ENCODE measurements at places on chromosomes 12 and 14. TPM values are rescaled to one million over a fixed set of nuclear protein-coding genes. Genes with fewer than 3 reads are reported as not detected.

- H3K36me3 ChIP-seq = no peaks in the 10 kb centered on the region
- no peak for DNase-seq
- no peak overlapping the region for H3K4me3 ChIP-seq
- no peak overlapping the region for H3K27ac ChIP-seq
- H3K4me1 ChIP-seq = no peaks in the 10 kb centered on the region
- H3K27me3 ChIP-seq = peaks cover 5% of the 10 kb centered on the region
Observed at GRCh38 chr14:69493791-69494190, 9.3 kb downstream of the PLEKHD1 start.

DNA sequence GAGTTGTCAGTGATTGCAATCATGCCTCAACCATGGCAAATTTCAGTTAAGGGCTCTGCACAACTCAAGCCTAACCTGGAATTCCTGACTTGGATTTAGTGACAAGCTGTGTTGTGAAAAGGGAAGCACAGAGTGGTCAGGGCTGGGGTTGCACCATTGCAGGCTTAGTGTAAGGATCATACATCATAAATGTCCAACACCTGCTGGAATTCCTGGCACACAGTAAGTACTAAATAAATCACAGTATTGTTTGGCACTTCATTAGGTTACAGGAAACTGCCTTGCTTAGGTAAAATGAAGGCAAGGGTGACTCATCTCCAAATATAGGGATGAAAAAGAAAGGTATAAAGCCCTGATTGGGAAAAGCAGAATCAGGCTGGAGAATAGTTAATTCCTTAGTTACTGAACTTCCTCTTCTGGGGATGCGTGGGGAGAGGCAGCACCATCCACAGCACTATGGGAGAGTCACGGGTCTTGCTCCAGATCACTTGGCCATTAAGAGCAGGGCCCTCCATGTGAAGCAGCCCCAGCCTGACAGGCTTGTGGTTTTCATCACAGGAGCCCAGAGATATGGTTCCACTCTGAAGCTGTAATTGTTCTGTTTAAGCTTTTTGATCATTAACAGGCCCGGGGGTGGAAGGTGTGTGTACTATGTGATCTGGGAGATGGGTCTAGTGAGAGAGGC lies 39.7 kb downstream of the SLC8A3 start:
- no peaks in the 10 kb centered on the region for H3K27me3 ChIP-seq
- H3K4me3 ChIP-seq = no peak overlapping the region
- no peaks in the 10 kb centered on the region for H3K36me3 ChIP-seq

DNA sequence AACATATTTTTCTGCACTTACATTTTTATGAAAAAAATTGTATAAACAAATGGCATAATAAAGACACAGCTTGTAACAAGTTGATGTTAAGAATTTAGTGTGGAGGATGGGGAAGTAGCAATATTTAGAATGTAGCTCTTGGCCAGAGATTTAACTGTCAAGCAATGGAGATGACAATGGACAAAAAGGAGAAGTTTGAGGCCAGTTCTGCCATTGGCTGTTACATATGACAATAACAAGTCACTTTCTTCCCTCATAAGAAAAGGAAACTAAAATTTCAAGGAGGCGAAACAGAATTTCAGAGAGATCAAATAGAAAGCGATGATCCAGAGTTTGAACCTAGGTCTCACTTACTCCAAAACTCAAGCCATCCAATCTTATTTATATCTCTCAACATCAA lies 122.8 kb upstream of the CCDC175 start:
- H3K27me3 ChIP-seq = no peaks in the 10 kb centered on the region
- DNase-seq = no peak
- no peak overlapping the region for H3K4me3 ChIP-seq
- H3K27ac ChIP-seq = no peak overlapping the region
- no peaks in the 10 kb centered on the region for H3K36me3 ChIP-seq

GRCh38 chr12:34607520-34608195 lies 585.4 kb downstream of the ALG10 start:
- H3K4me3 ChIP-seq = no peak overlapping the region
- no peaks in the 10 kb centered on the region for H3K36me3 ChIP-seq
- no peak overlapping the region for H3K27ac ChIP-seq
- no peaks in the 10 kb centered on the region for H3K4me1 ChIP-seq
- no peak for DNase-seq

The SERPINA9 gene
- total RNA-seq = not detected

DNA sequence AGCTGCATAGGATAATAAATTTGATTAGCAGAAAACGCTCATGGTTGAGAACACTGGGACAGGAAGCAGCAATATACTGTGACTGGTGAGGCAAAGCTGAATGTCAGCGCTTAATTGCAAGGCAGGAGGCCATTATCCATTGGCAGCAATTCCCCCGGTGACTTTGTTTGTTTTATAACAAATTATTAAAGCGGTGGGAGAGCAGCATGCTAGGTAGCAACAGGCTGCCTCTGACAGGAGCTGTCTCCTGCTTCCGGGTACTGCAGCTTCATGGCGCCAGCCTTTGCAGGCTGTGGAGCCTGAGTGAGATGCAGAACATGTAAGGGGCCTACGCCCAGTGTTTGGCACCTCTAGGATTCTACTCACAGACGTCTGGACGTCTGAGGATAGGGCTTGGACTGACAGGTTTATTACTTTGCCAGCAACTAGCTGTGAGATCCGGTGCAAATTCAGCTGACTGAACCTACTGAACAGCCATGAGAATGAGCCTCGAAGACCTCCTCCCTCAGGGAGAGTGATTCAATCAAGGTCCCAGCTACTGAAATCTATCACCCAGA lies 82.1 kb upstream of the SSTR1 start:
- H3K4me1 ChIP-seq = no peaks in the 10 kb centered on the region
- peak; percentile 4 for DNase-seq
- no peak overlapping the region for H3K4me3 ChIP-seq

DNA sequence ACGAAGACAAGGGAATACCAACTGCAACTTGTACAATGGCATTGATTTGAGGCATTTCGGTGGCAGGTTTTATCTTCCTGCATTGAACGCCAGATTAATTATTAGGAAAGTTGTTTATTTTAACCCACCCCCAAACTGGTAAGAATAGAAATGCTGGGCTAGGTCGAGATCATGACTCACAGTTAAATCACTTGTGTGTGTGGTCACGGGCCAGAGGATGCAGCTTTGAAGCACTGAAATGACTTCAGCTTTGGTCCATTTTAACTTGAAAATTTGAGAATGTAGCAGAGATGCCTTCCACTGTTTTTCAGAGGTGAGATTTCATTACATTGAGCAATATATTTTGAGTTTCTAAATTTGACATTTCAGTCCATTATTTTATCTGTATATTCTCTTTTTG lies 23.6 kb upstream of the KCNH3 start:
- no peak overlapping the region for H3K4me3 ChIP-seq
- no peaks in the 10 kb centered on the region for H3K27me3 ChIP-seq
- peak overlapping the region; percentile 62 for H3K27ac ChIP-seq
- H3K36me3 ChIP-seq = peaks cover 3% of the 10 kb centered on the region

The PEBP1 gene
- total RNA-seq = 185 TPM

The LEMD3 gene
- 24.2 TPM for total RNA-seq

The AKAP6 gene
- total RNA-seq = 0.88 TPM

The PPP2R3C gene
- total RNA-seq = 46.0 TPM

DNA sequence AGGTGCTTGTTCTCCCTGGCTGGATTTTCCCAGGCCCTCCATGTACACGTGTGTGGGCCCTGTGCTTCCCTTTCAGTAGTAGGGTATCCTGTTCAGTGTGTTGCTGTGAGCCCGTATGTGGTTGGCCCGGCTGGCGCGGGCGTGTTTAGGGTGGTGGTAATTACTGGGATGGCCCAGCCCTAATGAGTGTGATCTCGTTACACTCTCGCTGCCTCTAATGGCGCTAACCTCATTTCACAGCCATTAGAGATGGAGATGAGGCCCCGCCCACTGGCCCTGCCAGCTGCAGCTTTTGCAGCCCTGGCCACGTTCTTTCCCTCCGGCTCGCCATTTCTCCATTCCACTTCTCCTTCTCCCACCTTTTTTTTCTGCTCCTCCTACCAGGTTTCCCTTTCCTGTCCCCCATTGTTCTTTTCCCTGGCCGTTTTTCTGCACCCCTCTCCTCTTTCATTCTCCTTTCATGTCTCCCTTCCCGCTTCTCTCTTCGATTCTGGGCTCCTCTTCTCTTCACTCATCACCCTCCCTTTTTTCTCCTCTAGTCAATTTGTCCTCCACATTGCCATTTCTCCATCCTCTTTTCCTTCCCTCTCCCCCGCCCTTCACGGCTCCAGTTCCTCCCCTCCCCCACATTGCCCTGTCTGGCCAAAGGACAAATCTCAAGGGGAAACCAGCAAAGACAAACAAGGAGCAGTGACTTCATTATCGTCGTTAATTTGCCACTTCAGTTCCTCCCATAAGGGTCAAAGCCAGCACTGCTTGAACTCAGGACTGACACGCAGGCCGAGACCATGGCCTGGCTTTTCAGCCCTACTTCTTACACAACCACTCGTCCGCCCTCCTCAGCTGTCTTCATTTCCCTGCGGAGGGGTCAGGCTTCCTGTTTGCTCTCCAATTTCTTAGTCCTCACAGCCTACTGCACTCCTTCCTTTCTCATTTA lies 6.8 kb downstream of the ZFHX2 start:
- no peak overlapping the region for H3K27ac ChIP-seq
- no peaks in the 10 kb centered on the region for H3K4me1 ChIP-seq
- H3K4me3 ChIP-seq = no peak overlapping the region
- peaks cover 21% of the 10 kb centered on the region for H3K27me3 ChIP-seq
- no peaks in the 10 kb centered on the region for H3K36me3 ChIP-seq

DNA sequence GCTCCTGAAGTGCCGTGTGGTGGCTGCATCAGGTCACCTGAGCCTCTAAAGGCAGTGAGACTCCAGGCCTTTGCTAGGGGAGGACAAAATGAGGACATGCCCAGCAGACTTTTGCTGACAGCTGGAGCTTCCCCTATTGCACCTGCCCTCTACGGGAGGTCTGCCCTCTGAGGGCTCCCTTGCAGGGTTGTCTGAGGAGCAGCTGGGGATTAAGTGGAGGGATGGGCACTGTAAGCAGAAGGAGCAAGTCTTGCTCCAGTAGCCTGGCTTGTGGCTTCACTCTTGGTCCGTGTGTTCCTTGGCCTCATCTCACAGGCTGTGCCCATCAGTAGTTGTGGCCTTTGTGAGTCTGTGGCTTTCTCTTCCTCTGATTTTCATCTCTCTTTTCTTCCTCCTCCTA lies 66.9 kb upstream of the NRXN3 start:
- no peaks in the 10 kb centered on the region for H3K27me3 ChIP-seq
- no peak overlapping the region for H3K27ac ChIP-seq
- no peaks in the 10 kb centered on the region for H3K4me1 ChIP-seq
- no peak overlapping the region for H3K4me3 ChIP-seq
- H3K36me3 ChIP-seq = no peaks in the 10 kb centered on the region

DNA sequence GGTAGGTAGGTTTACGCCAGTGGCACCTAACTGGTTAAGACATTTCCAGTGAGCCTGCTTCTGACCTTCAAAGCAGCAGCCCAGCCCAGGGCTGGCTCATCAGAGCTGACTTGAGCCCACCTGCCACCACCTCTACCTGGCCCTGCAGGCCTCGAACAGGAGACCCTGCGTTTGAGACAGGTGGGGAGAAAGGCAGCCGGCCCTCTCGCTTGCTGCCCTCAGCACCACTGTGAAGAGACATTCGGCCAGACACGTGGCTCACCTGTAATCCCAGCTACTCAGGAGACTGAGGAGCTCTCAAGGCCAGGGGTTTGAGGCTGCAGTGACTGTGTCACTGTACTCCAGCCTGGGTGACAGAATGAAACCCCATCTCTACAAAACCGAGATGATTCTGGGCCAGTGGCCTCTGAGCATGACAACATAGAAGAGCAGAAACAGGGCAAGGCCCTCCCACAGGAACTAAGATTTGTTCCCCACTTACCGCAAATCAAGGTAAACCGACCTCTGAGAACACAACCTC lies 74.2 kb downstream of the TESC start:
- H3K4me3 ChIP-seq = no peak overlapping the region
- H3K27ac ChIP-seq = no peak overlapping the region
- peaks cover 33% of the 10 kb centered on the region for H3K36me3 ChIP-seq
- H3K4me1 ChIP-seq = no peaks in the 10 kb centered on the region
- no peaks in the 10 kb centered on the region for H3K27me3 ChIP-seq

GRCh38 chr14:63174760-63175191 lies 29.5 kb upstream of the RHOJ start:
- H3K36me3 ChIP-seq = no peaks in the 10 kb centered on the region
- peak; percentile 96 for DNase-seq
- H3K27ac ChIP-seq = peak overlapping the region; percentile 72
- peaks cover 29% of the 10 kb centered on the region for H3K4me1 ChIP-seq

- H3K4me3 ChIP-seq = no peak overlapping the region
- no peaks in the 10 kb centered on the region for H3K36me3 ChIP-seq
- peaks cover 12% of the 10 kb centered on the region for H3K4me1 ChIP-seq
- DNase-seq = no peak
- H3K27me3 ChIP-seq = no peaks in the 10 kb centered on the region
Observed at GRCh38 chr12:102479939-102480338, 424 bp downstream of the IGF1 start.

GRCh38 chr12:108495054-108495453 lies 20.0 kb upstream of the FICD start:
- H3K27ac ChIP-seq = no peak overlapping the region
- DNase-seq = peak; percentile 38
- no peaks in the 10 kb centered on the region for H3K4me1 ChIP-seq
- no peak overlapping the region for H3K4me3 ChIP-seq
- H3K36me3 ChIP-seq = no peaks in the 10 kb centered on the region
- no peaks in the 10 kb centered on the region for H3K27me3 ChIP-seq

DNA sequence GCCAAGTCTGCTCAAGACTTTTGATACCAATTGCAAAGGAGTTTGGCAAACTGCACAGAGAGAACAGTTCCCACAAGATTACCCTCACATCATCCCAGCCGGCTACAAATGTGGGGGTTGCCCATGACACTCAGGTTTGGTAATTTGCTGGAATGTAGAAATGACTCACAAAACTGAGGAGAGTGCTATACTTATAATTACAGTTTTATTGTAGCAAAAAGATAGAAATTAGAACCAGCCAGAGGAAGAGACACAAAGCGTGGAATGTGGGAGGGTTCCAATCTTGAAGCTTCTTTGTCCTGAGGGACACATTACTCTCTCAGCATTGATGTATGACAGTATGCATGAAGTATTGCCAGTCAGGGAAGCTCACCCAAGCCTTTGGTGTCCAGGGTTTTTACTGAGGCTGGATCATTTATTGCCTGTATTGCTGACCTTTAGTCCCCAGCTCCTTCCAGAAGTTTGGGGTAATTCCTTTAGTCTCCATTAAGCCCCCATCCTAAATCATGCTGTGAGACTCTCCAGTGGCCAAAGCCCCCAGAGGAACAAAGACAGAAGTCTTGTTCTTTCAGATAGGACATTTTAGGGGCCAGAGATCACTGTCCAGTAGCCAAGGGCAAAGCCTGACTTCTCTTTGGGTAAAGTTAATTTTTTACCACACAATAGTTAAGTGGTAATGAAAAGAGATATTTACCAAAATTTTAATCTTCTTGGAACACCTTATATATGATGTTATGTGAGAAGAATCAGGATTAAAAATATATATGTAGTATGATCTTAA lies 9.9 kb downstream of the TBK1 start:
- H3K27me3 ChIP-seq = no peaks in the 10 kb centered on the region
- no peak for DNase-seq
- H3K27ac ChIP-seq = no peak overlapping the region
- no peak overlapping the region for H3K4me3 ChIP-seq

DNA sequence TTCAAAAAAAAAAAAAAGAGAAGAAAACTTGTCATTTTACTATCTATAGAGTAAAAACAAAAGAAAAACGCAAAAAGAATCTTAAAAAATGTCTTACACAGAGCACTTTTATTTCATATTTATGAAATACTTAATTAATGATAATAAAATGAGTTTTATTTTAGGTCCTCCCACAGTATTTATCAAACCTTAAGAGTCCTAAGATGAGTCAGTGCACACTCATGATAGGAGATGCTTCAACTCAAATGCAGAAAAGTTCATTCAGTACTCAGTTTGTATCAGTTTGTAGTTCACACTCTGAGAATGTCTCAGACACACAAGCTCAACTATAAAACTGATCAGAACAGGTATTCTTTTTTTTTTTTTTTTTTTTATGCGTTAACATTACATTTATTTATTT lies 41.7 kb downstream of the TRIM9 start:
- H3K36me3 ChIP-seq = no peaks in the 10 kb centered on the region
- no peak for DNase-seq
- no peak overlapping the region for H3K27ac ChIP-seq
- no peak overlapping the region for H3K4me3 ChIP-seq
- H3K27me3 ChIP-seq = peaks cover 6% of the 10 kb centered on the region
